Esophagus squamous epithelium (tissue), 5 donors: ENCODE measurements at places on chromosomes 16 and 17.

- DNase-seq, result no peak
Measured at GRCh38 chr17:32111141-32111771, 31.0 kb upstream of the RHOT1 start.

- no peak for DNase-seq
Measured at GRCh38 chr17:72175787-72176515, 55.1 kb downstream of the SOX9 start.

DNA sequence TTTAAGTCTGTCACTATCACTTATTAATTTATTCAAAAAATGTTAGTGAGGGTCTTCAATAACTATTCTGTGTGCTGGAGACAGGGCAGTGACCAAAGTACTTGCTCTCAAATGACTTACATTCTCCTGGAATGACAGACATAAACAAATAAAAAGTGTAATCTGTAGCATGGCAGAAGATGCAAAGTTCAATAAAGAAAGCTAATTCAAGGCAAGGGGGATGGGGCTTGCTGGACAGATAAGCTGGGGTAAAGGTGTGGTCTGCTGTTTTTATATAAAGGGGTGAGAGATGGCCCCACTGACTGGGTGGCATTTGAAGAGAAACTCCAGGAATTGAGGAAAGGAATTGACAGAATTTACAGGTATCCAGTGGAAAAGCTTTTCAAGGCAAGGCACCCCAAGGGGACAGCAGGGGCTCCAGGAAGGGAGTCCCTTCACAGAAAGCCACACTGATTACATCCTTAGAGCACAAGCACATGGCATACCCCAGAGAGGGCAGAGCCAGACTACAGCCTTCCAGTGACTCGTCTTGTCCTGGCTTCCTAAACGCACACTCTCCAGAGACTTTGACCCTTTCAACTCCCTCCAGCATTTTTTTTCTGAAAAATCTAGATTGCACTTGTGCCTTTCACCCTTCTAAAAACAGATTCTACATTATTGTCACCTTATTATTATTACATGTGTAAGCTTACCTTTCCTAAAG, 123.7 kb upstream of the HS3ST3A1 start:
- DNase-seq, result no peak

GRCh38 chr17:80668375-80669148, 123.9 kb downstream of the RPTOR start:
- DNase-seq, result no peak

GRCh38 chr17:17628388-17629008, 37.0 kb upstream of the PEMT start:
- no peak for DNase-seq
